ENCODE measurements at places on chromosomes 1 and 21.
A peak's percentile ranks its signal among the peaks of the same experiment; 100 is the strongest.

DNA sequence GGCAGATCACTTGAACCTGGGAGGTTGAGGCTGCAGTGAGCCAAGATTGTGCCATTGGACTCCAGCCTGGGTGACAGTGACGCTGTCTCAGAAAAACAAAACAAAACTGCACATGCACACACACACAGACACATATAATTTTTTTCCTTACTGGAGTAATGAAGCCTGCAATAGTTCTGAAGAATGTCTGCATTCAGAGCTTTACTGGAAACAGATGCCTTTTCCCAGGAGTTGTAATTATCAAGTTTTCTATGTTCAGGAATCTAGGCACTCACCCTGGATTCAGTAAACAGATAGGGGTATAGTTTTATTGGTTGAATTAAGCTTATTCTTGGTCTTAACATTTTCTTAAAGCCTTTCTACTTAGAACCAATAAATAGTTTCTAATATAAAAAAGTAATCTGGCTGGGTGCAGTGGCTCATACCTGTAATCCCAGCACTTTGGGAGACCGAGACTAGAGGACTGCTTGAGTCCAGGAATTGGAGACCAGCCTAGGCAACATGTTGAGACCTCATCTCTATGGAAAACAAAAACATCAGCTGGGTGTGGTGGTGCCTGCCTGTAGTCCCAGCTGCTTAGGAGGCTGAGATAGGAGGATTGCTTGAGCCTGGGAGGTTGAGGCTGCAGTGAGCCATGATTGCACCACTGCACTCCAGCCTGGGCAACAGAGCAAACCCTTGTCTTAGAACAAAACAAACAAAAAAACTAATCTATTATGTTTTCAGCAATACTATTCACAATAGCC, 15.8 kb downstream of the SPEN start:
- no peak for DNase-seq

DNA sequence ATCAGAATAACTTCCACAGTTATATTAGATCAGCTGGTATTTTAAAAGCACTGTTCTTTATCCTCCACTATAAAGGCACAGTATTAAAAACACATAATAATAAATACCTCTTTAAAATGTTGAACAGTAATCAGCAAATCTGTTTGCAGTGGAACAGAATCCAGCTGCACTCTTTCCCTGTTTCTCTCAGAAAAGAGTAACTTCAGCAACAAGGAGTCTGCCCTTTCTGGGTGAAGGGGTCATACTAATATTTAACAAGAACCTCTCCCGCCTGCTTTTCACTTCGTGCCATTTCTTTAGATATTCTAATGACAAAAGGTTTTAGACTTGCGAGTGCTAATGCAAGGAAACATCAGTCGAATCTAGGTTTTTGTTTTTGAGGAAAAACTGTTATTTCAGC, 194.2 kb upstream of the FMN2 start:
- no peak for DNase-seq

DNA sequence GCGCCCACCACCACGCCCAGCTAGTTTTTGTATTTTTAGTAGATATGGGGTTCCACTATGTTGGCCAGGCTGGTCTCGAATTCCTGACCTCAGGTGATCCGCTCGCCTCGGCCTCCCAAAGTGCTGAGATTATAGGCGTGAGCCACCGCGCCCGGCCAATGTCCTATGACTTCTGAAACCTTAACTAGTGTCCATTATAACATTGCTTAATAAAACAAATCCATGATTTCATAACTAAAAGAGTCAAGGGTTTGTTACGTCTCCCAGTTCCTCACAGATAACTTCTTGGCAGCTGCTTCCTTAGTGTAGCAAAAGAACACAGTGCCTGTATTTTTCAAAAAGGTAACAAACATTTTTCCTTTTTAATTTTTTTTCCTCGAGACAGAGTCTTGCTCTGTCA, 53.6 kb downstream of the FBXO42 start:
- DNase-seq, result no peak

DNA sequence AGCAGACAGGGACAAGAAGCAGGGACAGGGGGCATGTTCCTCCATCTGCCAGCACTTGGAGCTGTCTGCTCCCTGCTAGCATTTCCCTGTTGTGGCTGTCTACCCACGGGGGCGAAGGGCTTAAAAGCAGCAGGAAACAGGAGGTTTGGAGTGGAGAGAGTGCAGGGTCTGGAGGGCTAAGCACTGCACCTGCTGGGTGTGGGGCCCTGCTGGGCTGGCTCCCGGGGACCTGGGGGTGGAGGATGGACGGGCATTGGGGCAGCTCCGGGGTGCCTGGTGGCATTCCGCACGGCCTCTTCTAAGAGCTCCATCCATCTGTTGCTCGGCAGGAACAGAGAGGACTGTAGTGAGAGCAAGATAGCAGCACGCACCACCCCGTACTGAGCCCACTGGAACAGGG, 21.2 kb downstream of the LRRC71 start:
- no peak for DNase-seq

- DNase-seq, result no peak
These were observed 11.6 kb upstream of the CD247 start for GRCh38 chr1:167529829-167530474.

DNA sequence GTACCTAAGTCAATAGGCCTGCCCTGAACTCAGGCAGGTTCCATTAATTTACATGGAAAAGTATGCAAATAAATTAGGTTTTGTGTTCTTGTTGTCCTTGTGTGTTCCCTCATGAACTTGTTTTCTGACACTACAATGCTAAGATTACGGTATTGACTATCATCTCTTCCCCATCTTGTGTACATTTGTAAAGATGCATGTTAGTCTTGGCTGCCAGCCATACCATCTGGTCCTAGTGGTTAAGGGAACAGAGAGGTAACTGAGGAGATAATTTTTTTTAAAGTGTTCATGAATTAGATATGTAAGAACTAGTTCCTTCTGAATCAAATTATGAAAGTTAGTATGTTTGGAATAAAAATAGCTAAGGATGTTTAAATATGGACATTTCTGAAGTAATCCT, 167.6 kb upstream of the ADAMTS5 start:
- no peak for DNase-seq

- no peak for DNase-seq
These were observed 2.9 kb upstream of the RPL22 start for GRCh38 chr1:6202256-6202655.

- no peak for DNase-seq
These were observed 29.1 kb upstream of the BCAR3 start for GRCh38 chr1:93710499-93711453.

- DNase-seq, result no peak
These were observed 150.1 kb downstream of the GDAP2 start for GRCh38 chr1:117779364-117779763.

DNA sequence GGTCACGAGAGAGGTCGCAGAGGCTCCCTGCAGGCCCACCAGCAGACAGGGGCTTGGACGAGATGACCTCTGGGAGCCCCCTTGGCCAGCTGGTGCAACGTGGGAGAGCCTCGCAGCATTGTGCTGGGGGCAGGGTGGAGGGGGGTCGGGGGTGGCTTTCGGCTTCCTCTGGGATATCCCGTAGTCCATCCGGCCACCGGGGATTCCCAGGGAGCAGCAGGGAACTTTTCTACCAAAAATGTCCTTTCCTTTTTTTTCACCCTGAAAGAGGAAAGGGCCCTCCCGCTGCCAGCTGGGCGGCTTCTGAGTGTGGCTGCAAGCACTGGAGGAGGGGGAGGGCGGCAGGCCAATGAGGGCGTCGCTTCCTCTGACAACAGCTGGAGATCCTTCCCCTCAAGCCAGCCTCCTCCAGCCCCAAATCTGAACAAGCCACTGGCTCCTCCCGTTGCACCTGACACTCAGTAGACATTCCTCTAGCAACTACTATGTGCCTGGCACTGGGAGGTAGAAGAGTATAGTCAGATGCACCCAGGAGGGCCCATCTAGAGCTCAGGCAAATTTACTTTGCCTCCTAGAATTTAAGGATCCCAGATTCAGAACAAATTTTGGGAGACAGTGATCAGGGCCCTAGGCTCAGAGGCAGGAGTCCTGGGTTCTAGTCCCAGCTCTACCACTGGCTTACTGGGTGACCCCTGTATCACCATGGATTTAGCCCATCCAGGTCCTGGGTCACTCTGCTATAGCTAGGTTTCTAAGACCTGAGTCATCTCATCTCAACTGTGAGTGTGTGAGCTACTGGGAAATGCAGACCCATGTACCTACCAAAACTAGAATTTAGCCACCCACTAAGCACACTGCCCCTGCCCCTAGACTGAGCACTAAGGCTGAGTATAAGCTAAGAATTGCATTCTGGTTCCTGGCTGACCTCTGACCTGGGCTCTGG, 2.7 kb downstream of the MOB3C start:
- DNase-seq, result peak; percentile 40

DNA sequence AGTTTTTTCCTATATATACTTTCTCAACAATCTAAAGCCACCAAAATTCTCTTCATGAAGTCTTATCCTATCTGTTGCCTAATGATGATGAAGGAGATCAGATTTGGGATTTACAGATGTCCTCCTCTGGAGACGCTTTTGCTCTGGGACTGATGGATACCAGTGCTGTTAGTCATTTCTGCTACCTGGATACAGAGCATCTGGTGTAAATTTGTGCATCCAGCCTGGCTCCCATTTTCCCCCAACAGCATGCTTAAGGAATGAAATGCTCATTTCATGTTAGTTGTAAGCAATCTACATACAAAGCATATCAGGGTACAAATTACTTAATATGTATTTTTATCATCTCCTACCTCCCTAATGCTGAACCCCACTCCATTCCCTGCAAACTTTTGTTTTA, 57.7 kb downstream of the HNRNPR start:
- DNase-seq, result no peak

- no peak for DNase-seq
These were observed 858.7 kb downstream of the USP25 start for GRCh38 chr21:16588433-16588860.

DNA sequence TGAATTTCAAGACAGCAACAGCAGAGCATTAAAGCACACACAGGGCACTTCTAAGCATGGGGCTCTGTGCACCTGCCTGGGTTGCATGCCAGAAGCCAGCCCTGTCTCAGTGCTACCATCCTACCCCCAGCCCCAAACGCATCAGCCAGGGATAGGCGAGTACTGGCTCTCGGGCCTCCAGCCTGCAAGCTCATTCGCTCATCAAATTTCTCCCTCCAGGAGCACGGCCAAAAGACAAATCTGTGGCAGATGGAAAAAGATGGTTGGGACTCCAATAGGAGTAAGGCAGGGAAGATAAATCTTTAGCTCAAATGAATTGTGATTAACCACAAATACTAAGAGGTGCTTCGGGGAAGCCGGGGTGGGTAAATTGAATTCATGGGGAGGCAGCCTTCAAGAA, 189.6 kb downstream of the KAZN start:
- DNase-seq, result no peak

GRCh38 chr1:111275780-111276433, 14.7 kb upstream of the CHIA start:
- DNase-seq, result no peak

DNA sequence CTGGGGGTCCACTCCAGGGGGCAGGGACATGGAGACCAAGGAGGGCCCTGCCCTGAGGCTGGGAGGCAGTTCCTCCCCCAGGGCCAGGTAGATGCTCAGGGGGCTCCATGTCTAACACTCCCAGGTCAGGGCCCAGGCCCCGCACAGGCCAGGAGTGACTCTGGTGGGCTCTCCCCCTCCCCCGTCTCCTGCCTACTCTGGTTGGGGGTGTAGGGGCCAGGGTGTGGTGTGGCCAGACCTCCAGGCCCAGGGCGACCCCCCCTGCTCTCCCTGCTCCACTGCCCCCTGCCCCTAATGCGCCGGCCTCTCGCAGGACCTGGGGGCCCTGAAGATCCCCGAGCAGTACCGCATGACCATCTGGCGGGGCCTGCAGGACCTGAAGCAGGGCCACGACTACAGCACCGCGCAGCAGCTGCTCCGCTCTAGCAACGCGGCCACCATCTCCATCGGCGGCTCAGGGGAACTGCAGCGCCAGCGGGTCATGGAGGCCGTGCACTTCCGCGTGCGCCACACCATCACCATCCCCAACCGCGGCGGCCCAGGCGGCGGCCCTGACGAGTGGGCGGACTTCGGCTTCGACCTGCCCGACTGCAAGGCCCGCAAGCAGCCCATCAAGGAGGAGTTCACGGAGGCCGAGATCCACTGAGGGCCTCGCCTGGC, 19.7 kb upstream of the CCDC27 start:
- no peak for DNase-seq

- DNase-seq, result no peak
These were observed 93.0 kb upstream of the TENT5C start for GRCh38 chr1:117512728-117513321.

DNA sequence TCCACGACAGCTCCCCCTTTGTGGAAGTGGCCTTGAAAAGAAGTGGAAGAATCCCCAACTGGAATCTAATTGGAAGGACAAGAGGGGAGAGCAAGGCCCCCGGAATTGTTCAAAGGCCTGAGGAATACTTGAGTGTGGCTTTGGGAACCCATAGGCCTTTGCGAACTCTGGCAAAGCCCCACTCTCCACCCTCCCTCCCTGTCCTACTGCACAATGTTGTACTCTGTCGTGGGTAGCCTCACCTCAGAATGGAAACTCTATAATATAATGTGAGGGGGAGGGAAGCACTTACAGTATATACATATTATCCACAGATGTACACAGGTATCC, 28.5 kb downstream of the PLPP3 start:
- DNase-seq, result no peak

GRCh38 chr1:224404916-224405603, 29.5 kb downstream of the WDR26 start:
- DNase-seq, result no peak

DNA sequence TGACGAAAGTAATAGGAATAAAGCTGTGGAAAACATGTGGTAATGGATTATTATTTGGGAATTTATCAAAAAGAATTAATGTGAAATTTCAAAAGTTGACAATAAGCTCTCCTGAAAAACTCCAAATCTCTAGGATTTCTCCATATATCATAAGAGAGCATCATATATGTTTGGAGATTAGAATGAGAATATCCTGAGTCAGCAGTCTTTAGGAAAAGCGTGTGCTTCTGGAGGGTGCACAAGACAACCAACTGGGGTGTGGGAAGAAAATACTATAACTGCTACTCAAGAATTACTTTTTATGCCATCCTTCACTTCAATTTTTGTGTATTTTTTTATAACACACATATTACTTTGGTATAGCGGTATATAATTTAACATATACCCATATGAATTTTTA, 19.7 kb downstream of the ELK4 start:
- DNase-seq, result no peak

DNA sequence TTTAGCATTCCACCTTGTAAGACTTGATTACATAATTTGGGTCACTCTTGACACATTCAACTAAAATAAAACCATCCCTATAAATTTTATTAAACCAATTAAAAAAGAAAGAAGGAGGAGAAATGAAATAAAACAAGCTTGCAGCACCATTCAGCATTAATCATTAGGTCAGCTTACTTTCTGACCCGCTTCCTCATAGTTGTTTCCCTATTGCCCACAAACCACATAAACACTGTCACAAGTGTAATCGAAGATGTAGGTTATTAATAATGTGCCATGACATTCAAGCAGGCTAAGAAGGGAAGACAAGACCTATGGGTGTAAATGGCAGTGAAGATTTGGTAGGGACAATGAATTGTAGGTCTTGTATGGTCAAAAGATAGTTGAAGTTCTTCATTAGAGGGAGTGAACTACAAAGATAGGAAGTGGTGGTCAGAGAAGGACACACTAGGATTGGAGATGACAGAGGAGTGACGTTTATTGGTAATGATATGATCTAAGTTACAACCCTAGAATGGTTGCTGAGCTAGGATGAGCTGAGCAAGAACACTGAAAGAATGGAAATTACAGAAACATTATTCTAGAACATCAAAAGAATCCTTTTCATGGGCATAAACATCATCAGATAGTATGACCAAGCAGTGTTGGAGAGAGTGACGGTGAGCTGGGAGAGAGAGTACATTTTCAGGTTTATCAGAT, 231.5 kb downstream of the KCNT2 start:
- DNase-seq, result no peak

- DNase-seq, result no peak
These were observed 18.3 kb downstream of the SYNC start for GRCh38 chr1:32684167-32684811.
